ENCODE measurements at places on chromosomes 5 and 9.

- no peak for DNase-seq
Observed at GRCh38 chr9:131728961-131729360, 10.9 kb downstream of the RAPGEF1 start.

DNA sequence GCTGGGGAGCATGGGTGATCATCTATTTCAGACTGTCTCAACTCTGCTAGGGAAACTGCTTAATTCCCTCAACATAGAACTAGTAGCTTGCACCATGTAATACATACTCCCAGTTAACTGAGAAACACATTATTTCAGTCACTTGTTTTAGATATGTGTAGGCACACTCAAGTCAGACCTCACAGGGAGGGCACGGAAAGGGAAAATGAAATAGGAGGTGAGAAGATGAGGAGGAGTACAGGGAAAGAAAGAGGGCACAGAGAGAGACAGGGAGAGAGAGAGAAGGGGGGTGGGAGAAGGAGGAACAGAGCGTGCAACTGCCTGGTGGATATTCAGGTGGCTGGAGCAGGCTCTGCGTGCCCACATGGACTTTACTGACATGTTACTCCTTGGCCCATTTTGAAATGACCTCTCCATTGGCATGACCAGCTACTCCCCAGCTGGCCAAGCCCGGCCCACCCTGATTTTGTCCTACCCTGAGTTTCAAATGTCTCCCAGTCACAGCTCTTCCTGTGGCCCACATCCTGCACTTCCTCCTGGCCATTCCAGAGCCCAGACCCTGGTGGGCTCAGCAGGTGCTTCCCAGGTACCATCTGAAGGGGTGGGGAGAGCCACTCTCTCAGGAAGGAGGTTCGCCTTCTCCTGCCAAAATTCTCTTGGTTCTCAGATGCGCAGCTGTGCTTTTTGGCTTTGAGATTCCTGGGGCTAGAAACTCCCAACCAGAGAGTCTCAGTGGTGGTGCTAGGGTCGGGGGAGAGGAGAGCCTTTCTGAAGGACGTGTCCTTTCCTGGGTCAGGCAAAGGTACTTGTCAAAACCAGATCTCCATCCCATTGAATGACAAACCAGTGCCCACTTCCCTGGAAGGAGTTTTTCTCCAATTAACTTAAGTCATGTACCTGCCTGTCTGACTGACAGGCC is 229.4 kb downstream of the FSTL4 start:
- DNase-seq, result no peak

DNA sequence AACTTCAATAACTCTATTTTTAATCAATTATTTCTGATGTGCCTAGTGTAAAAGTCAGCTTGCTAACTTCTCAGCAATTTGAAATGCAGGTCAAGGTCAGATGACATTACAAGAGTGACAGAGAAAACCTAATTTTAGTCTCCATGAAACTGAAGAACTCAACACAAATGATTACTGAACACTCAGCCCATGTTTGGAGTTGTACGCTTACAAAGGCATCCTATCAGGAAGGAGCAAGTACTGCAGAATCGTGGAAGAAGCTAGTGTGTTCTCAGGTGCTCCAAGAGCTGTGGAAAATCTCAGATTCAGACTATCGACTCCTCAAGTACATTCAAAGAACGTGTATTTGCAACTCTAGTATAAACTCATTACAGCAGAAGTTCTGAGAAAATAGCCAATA is 526.7 kb downstream of the PDE4D start:
- DNase-seq, result no peak

- DNase-seq, result no peak
Observed at GRCh38 chr5:119031905-119032304, 39.0 kb upstream of the DMXL1 start.

- DNase-seq, result no peak
Observed at GRCh38 chr5:81853030-81853357, 102.1 kb upstream of the SSBP2 start.

GRCh38 chr9:84276741-84277140 is 63.8 kb downstream of the SLC28A3 start:
- no peak for DNase-seq

- no peak for DNase-seq
Observed at GRCh38 chr9:117835798-117836197, 131.6 kb downstream of the TLR4 start.

DNA sequence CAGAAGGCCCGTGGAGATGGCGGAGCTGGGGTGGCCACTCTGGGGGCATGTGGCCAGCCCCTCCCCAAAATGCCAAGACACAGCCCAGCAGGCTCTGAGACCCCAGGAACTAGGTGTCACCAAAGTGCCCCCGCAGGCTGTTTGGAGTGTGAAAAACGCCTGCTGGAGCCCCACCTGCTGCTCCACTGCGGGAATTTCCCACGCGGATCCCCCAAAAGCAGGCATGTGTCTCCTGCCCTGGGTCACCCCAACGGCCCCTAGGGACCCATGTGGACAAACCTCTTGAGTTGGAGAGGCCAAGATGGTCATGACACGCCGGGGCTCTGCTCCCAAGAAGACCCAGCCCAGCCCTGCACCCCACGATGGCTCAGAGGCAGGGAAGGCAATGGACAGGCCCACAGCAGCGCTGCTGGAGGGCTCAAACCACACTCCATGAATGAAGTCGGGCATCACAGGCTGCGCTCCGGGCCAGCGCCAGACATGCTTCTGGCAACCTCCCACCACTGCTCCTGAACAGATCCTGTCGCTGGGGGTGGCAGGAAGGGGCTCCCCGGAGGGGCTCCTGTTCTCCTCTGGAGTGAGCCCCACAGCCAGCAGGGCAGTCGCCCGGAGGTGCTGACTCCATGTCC is 15.3 kb downstream of the NOTCH1 start:
- no peak for DNase-seq

GRCh38 chr5:108726446-108727235 is 21.1 kb upstream of the FER start:
- no peak for DNase-seq

- DNase-seq, result no peak
Observed at GRCh38 chr5:51748647-51749046, 365.4 kb downstream of the ISL1 start.

DNA sequence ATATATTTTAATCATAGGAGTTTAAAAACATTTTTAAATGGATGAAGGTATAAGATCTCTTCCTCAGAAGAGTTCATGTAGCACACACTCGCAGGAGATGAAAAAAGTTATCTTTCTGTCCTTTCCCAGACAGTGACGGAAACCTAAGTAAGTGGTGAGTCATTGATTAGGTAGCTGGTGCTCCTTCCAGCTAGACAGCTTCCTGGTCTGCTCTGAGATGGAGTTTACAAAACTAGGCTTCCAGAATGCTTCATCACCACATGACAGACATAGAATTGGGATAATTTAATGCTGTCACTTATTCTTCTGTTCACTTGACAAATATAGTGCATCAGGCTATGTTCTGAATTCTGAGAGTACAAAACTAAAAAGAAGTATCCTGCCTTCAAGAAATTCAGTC is 2393.0 kb upstream of the C9orf72 start:
- DNase-seq, result peak; percentile 55

GRCh38 chr5:161921781-161922180 is 73.9 kb downstream of the GABRA1 start:
- no peak for DNase-seq

DNA sequence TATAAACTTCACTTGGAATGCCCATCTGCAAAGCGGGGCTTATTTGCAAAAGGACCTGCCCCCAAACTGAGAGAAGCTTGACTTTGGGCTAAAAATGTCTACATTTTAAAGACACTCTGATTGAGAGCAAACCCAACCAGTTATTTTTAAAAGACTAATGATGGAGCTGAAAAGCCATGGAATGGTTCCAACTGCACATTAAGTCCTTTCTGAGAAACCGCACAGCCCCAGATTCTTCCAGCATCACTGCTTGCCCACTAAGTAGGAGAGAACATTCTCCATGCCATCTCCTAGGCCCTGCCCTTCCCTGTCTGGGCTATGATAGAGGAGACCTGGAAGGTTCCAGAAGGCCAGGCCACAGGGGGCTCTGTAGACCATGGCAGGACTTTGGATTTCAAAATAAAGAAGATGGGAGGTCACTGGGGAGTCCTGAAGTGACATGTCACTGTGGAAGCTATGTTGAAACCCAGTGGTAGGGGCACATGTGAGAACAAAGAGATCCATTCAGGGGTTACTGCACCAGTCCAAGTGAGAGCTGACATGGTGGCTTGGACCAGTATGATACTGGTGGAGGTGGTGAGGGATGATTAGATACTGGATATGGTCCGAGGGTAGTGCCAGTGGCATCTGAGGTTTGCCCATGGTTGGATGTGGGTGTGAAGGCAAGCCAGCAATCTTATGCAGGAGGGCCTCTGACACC is 179.2 kb downstream of the DAB2IP start:
- DNase-seq, result no peak

DNA sequence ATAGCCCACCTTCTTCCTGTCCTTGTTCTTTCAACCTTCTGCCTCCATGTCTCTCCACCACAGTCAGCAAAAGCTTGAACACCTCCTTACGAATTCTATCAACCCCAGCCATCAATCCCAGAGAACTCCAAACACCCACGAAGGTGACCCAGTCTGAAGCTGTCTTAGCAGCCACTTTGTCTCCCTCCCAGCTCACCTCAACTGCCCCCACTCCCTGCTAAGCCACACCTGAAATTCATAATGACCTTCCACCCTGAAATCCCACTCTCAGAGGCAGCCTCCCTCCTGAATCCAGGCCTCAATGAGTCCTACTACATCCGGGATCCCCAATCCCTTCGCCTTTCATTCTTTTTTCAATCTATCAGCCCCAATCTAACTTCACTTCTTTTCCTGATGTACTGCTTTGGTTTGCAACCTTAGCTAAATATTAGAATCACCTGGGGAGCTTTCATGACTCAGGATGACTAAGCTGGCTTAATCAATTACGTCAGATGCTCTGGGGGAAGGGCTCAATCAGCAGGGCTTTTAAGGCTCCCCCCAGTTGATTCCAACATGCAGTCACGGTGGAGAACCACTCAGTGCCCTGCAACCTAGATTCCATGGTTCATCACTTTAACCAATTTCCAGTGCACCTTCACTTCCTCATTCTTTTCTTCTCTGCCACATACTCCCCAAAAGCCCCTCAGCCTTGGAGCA is 32.2 kb downstream of the BHMT start:
- DNase-seq, result peak; percentile 78

All from fibroblast of skin of right biceps (primary cell).